Forelimb muscle (tissue), 1 donor: ENCODE measurements at places on chromosomes 16 and 17. TPM values are rescaled to one million over a fixed set of nuclear protein-coding genes. Genes with fewer than 3 reads are reported as not detected.

DNA sequence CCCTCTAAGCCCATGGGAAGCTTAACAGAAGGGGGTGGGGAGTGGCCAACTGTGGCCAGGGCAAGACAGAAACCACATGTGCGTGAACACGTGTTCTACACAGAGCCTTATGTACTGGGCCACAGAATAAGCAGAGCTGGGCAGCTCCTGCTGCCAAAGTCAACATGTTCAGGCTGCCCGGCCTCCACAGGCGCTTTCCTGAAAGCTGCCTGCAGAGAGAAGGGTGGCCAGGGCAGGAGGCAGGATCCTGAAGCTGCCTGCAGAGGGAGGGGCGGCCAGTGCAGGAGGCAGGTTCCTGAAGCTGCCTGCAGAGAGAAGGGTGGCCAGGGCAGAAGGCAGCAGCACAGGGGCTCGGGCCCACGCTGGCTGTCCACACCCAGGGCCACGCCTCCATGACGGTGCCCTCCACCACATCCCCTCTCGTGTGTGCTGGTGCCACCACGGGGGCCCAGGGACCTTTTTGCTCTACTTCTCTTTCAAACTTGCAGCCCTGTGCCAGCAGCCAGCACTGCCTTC is 79.5 kb downstream of the ANKRD11 start:
- no peak for DNase-seq

DNA sequence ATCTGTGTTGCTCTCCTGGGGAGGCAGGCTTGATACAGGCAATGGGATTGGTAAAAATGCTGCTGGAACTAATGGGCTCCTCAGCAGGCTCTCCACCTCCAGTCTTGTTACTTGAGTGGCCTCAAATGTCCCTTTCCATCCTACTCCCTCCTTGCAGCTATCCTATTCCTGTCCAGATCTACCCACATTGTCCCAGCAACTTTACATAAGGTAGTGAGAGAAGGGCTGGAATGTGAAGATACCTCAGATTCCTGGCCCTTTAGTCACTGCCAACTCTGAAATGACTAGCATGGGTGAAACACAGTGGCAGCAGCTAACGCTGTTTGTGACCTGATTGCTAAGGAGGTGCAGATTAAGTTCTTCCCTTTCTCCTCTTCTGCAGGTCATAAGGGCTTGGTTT is 210.1 kb upstream of the HS3ST4 start:
- no peak for DNase-seq

DNA sequence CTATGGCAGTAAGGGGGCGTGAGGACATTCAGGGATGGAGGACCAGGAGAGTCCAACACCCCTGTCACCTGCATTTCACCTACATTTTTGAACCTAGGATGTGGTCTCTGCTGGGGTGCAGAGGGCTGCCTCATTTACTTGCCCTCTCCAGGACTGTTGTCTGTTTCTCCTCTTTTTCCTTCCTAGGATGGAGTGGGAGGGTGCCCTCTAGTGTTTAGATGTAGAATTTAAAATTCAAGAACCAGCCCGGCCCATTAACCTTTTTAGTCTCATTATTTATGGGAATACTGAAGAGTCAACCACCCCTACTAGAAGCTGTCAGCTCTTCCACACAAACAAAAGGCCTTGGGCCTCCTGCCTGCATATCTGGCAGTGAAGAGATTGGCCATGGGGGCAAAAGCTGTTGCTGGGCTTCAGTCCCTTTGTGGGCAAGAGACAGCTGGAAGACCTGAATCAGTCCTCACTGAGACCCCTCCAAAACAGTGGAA is 2.5 kb upstream of the STARD3 start:
- DNase-seq, result no peak

DNA sequence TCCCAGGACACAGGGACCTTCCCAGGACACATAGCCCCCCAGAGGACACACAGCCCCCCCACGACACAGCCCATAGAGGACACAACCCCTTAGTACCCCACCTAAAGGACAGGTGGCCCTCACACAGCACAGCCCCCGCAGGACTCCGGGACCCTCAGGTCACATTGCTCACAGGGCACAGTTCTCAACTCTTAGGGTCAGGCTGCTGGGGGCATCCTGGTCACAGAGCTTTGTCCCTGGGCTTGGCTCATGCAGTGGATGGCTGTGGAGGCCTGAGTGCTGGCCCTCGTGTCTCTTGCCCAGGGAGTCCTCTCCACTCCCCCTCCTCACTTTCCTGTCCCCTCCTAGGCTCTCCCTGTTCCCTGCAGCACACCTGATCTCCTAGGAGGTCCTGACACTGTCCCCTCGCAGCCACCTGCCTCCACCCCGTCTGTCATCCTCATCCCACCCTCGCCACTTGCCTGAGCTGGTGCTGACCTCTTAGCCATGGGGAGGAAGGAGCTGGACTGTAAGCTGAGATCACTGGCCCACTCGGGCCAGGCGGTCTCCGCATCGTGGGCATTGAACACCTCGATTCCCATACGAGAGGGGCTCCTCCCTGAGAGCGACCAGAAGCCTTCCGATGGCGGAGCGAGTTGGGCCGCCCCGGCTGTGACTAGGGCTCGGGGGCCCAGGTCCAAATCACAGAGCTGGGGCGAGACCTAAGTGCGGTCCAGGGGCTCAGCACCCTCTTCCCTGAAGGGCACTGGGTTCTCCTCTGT is 1.4 kb upstream of the WDR45B start:
- DNase-seq, result no peak

The DNAH17 gene
- polyA plus RNA-seq, result 2.7 TPM
